ENCODE measurements at places on chromosomes 12 and 14. TPM values are rescaled to one million over a fixed set of nuclear protein-coding genes. Genes with fewer than 3 reads are reported as not detected.

- no peak for DNase-seq
Observed at GRCh38 chr14:100056964-100057795, 8.0 kb upstream of the EVL start.

DNA sequence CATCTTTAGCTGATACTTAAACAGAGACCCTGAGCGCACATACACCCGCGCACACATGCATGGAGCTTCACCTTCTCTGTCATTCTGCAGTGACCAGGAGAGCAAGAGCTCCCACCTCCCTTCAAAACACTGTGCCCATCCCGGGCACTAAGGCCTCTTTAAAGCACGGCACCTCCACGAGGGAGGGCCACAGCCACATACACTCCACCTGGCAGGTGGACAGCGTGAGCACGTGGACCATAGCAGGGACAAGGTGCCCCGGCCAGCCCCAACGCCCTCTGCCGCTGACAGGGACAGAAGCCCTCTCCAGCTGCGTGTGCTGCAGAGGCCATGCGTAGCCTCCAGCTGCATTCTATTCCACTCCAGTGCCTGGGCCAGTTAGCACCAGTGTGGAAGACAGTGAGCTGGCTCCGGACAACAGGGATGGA is 5.4 kb downstream of the GAPDH start:
- no peak for DNase-seq

- DNase-seq = no peak
Observed at GRCh38 chr14:64005822-64006221, 153.0 kb downstream of the SYNE2 start.

DNA sequence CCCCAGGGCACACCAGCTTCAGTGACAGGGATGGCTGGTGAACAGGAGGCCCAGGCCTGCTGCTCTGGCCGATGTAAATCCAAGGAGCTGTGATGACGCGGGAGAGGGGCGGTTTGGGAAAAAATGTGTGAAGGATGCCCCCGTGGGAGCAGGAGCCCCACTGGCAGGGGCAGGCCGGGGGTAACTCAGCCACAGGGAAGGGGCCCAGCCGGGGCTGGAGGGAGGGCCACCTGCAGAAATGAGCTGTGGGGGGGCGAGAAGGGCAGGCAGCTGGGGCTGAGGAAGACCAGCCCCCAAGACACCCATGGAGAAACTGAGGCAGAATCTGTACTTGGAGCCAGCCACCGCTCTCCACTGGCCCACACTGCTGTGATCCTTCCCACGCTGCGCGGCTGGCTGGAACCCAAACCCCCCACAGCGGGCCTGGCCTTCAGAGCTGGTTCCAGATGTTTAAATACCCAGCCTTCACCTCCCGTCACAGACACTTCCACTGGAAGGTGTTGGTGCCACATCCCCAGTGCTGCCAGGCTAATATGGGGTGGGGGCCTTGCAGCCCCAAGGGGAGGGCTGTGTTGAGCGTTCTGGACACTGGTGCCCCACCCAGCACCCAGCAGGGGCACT is 28.5 kb upstream of the ANKRD9 start:
- no peak for DNase-seq

IKBIP gene
- 15.5 TPM for total RNA-seq
